Mesenteric fat pad (tissue), 1 donor: ENCODE measurements at places on chromosomes 3 and 15.

- no peak for DNase-seq
Measured at GRCh38 chr3:98564282-98565005, 29.0 kb downstream of the CPOX start.

DNA sequence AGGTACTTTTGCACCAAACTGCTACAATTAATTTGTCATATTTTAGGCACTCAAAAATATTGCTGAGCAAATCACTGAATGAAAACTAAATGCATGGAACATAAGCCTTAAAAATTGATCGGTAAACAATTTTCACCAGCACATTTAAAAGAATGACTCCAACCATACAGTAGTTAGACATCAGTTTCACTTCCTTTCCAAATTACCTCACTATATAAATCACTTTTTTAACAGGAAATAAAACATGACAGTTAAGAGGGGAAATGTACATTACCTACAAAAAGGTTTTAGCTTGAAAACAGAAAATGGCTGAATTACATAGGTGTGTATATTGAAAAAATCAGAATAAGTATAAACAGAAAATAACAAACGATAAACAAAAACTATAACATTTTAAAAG lies 108.4 kb downstream of the SERPINI1 start:
- DNase-seq, result no peak

DNA sequence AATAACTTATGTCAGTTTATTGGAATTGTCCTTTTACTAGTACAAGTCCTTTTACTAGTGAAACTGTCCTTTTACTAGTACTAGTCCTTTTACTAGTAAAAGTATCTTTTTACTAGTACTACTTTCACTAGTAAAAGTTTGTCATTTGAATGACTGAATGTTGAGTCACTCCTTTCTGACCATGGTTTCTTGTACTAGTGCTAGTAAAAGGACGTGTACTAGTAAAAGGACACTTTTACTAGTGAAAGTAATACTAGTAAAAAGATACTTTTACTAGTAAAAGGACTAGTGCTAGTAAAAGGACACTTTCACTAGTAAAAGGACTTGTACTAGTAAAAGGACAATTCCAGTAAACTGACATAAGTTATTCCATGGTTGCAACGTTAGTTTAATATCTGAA lies 96.3 kb downstream of the ZMAT3 start:
- no peak for DNase-seq

- no peak for DNase-seq
Measured at GRCh38 chr15:67100801-67101581, 35.6 kb downstream of the SMAD3 start.

DNA sequence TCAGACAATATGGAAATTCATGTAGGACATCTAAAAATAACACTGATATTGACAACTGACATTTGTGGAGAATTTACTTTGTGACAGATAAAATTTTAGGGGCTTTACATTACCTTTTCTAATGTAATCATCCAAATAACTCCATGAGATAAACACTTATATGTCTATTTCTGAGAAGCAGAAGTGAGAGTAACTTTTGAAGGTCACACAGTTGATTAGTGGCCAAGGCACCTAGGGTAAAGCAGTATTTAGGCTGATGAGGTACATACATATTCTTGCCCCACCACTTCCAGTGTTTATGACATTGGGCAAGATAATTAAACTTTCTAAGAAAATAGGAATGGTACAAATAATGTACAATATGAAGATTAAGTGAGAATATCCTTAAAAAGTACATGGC lies 248.4 kb downstream of the CPNE4 start:
- DNase-seq, result no peak

- no peak for DNase-seq
Measured at GRCh38 chr3:147411815-147412241, 2.7 kb downstream of the ZIC1 start.

DNA sequence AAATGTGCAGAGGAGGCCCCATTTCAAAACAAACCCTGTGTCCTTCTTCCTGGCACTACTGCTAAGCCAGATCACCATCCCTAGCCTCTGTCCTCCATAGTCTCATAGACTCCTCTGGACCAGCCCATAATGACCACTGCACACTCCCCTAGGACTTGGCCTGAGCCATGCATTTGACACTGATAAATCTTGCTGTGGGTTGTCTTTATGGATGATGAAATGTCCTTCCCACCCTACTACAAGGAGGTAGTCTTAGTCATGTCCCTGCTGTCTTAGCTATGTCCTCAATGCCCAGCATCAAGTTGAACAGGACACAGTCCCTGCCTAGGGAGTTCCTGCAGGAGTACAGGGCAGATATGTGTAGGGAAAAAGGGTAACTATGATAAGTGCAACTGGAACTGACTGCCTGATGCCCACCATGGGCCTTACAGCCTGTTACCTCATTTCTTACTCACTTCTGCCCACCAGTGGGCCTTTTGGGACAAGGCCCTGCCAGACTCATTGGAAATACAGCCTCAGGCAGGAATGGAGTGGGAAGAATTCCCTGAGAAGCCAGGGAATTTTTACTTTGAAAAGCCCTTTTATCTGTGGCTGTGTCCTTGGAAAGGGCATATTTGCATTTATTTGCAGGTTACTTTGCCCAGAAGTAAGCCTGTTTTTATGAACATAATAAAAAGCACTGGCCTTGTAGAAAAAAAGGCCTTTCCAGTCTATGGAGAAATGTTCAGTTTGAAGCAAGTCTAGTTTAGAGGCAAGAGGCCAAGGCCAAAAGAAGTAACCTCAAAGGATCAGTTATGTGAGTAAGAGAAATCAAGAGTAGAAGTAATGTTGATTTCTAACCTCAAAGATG lies 199.6 kb upstream of the EIF1B start:
- DNase-seq, result no peak

GRCh38 chr3:172148241-172148640 lies 108.9 kb downstream of the FNDC3B start:
- no peak for DNase-seq

GRCh38 chr3:29004885-29005599 lies 275.8 kb upstream of the RBMS3 start:
- no peak for DNase-seq

DNA sequence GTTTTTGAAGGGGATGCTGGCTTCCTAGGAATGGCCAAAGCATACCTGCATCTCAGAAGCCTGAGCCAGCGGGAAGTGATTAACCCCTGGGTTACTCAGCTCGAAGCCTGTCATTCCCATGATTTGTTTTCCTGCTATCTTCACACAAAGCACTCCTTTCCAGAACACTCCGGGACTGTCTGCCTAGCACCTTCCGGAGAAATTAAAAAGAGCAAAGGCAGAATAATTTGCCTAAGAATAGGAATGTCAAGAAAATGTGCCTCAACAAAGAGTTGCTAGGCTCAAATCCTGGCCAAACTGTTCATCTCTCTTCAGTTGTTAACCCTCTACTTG lies 34.1 kb downstream of the TPM1 start:
- DNase-seq, result no peak

DNA sequence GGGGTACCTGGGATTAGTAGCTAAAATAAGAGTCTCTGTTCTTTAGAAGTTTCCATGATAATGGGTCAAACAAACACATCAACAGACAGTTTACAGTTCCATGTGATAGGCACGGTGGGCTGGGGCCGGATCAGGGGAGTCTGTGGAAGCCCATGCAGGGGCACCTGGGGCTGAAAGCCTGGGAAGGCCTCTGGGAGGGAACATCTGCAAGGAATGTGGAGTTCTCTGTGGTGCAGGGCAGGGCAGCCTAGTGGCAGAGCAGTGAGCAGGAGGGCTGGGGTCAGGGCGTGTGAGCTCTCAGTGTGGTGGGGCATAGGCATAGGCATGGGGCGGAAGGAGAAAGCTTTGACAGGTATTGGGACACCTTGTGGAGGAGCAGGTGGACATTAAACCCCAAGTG lies 207.7 kb upstream of the TRIM42 start:
- no peak for DNase-seq

- no peak for DNase-seq
Measured at GRCh38 chr3:42174679-42175385, 83.7 kb downstream of the TRAK1 start.

GRCh38 chr3:78004571-78004970 lies 964.7 kb downstream of the ROBO2 start:
- no peak for DNase-seq

DNA sequence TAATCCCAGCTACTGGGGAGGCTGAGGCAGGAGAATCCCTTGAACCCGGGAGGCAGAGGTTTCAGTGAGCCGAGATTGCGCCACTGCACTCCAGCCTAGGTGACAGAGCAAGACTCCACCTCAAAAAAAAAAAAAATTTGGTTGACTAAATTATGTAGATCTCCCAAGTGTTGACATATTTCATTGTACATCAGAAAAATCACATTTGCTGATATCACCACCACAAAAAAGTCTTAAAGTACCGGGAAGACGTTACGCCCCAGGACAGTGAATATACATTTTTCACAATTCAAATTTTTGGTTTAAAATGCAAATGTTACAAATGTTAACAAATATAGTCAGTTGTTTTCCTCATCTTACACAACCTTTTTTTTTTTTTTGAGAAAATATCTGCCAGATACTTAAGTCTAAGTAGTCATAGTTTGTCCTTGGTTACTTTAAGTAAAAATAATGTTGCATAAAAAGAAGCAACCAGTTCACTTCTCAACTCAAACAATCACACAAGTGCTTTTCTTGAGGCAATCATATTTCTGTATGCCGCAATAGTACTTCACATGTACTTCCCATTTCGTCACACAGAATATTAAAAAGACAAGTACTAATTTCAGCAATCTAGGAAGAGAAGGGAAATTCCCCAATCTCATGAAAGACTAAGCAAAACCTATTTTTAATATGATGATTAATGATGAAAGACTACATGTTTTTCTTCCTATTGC lies 41.0 kb upstream of the TCF12 start:
- no peak for DNase-seq

- no peak for DNase-seq
Measured at GRCh38 chr15:101537483-101538080, 48.1 kb upstream of the PCSK6 start.

- no peak for DNase-seq
Measured at GRCh38 chr3:34925851-34926250, 713.5 kb upstream of the ARPP21 start.

DNA sequence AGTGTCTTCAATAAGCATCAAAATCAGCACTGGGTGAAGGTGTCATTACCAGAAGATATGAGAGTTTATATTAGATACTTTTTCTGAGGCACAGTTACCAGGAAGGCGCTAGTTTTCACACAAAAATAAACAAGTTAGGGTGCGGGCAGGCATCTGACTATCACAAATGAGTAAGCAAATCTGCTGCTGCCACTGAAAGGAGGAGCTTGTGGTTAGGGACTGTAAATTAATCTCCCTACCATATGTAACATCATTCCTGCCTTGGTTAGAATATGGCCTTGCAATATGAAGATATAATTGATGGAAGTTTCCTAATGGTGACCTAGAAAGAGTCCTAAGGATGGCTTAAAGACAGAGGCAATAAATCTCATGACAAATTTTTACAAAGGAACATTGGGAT lies 19.5 kb upstream of the EID1 start:
- DNase-seq, result no peak

- DNase-seq, result no peak
Measured at GRCh38 chr3:125002414-125003368, 53.1 kb downstream of the HEG1 start.

GRCh38 chr3:105145511-105145910 lies 221.2 kb upstream of the ALCAM start:
- DNase-seq, result no peak

DNA sequence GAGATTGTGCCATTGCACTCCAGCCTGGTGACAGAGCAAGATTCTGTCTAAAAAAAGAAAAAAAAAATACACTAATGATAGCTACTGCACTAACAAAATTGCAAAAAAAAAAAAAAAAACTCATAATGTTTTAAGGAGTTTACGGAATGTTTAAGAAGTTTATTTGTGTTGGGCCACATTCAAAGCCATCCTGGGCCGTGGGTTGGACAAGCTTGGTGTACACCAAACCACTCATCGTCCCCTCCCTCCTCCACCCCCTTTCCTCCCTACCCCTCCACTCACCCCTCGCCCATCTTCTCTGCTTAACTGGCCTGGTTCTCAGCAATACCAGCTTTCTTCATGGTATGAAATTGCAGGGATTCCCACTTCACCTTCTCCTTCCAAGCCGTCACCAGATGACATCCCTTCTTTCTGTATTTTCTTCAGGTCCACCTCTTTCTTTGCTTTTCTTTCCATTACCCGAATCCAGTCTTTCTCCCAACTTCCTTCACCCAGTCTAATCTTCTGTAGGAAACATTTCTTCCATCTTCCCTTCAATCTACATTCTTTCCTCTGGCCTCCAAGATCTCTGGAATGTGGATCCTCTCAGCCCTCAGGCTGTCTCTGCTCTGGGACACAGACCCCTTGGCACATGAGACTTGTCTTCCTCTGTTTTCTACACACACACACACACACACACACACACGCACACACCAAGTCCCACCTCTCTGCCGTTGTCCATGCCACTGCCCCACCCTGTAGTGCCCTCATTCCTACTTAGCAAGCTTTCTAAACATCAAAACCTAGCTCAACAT lies 3.5 kb upstream of the MESP1 start:
- no peak for DNase-seq

- peak; percentile 90 for DNase-seq
Measured at GRCh38 chr15:63504979-63505841, 817 bp downstream of the USP3 start.

GRCh38 chr3:149277331-149277813 lies 55.7 kb upstream of the CP start:
- DNase-seq, result no peak
